Effector memory CD8-positive, alpha-beta T cell (primary cell): ENCODE measurements at places on chromosomes 2 and 18.
A peak's percentile ranks its signal among the peaks of the same experiment; 100 is the strongest.

GRCh38 chr2:23291239-23291638 is 93.7 kb upstream of the KLHL29 start:
- no peak overlapping the region for H3K4me3 ChIP-seq
- H3K27ac ChIP-seq: no peak overlapping the region
- H3K36me3 ChIP-seq: no peaks in the 10 kb centered on the region
- DNase-seq: no peak
- no peaks in the 10 kb centered on the region for H3K4me1 ChIP-seq

- DNase-seq: no peak
- H3K4me1 ChIP-seq: no peaks in the 10 kb centered on the region
- H3K27ac ChIP-seq: no peak overlapping the region
- H3K36me3 ChIP-seq: no peaks in the 10 kb centered on the region
- peaks cover 31% of the 10 kb centered on the region for H3K27me3 ChIP-seq
Observed at GRCh38 chr2:19435815-19436214, 77.4 kb upstream of the OSR1 start.

GRCh38 chr2:105062158-105062557 is 24.3 kb downstream of the MRPS9 start:
- no peak overlapping the region for H3K4me3 ChIP-seq
- no peaks in the 10 kb centered on the region for H3K27me3 ChIP-seq
- H3K36me3 ChIP-seq: peaks cover 6% of the 10 kb centered on the region
- peaks cover 22% of the 10 kb centered on the region for H3K4me1 ChIP-seq
- H3K27ac ChIP-seq: peak overlapping the region; percentile 74
- DNase-seq: no peak

DNA sequence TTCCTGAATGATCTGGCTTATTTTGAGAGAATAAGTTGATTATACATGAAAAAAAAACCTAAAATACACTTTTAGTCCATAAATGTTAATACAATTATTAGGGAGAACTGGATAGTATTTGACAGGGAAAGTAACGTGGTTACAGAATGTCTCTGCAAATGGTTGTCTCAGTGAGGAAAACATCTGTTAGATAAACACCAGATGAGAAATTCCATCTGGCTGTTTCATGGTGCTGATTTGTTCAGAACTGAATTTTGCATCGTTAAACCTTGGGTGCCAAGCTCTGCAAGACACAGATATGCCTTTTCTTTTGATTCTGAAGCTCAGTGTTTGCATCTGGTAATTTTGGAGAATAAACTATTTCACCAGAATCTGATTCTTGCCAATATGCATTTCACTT is 90.4 kb downstream of the SCN3A start:
- no peaks in the 10 kb centered on the region for H3K4me1 ChIP-seq
- no peak overlapping the region for H3K27ac ChIP-seq
- H3K27me3 ChIP-seq: no peaks in the 10 kb centered on the region
- DNase-seq: no peak
- no peaks in the 10 kb centered on the region for H3K36me3 ChIP-seq
- no peak overlapping the region for H3K4me3 ChIP-seq

DNA sequence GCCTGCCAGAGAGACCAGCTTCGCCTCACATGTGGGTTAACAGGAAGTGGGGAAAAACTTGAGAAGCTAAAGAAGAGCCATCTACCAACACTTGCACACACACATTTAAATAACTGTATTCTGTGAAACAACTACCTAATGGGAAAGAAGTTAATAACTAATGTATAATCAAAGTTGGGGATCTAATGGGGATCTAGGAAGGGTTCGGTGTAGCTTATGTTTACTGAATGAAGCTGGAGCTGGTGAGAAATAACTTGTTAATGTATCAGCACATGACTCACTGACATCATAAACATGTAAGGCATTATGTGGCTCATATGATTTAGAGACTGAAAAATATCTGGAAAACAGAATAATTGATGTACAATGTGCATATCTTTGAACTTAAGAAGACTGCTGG is 421.3 kb upstream of the NXPH2 start:
- peaks cover 3% of the 10 kb centered on the region for H3K36me3 ChIP-seq
- DNase-seq: no peak
- H3K4me1 ChIP-seq: no peaks in the 10 kb centered on the region

DNA sequence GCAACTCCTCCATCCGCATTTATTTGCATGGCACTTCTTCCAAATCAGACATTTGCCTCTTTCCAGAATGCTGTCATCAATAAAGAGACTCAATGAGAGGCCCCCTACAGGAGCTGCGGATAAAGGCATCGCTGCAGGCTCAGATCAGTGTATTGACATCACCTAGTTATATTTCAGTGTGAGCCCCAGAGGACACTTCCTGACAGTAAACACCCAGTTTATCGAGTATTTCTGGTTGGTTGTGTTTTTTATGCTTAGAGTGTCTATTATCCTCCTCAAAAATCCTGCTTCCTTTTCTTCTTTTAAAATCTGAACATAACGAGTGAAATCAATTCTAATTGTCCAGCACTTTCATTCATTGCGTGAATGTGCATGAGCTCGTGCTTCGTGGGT is 38.8 kb downstream of the NRP2 start:
- no peak overlapping the region for H3K4me3 ChIP-seq
- H3K27me3 ChIP-seq: peaks cover 6% of the 10 kb centered on the region
- H3K27ac ChIP-seq: no peak overlapping the region
- no peaks in the 10 kb centered on the region for H3K4me1 ChIP-seq

DNA sequence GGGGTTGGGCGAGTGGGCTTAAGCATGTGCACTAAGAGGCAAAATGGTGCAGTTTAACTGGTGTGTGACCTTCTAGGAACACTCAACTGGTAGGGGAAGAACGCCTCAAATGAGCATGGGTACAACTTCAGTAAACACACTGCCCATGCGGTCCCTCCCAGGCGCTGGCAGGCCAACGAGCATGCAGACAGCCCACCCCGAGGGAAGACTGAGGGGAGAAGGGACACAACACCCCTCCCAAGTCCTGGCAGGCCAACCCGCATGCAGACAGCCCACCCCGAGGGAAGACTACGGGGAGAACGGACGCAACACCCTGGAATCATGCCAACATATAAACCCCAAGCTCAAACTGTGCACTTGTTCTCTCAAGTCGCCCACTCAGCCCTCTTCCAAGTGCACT is 456.0 kb downstream of the FBXO15 start:
- H3K27ac ChIP-seq: no peak overlapping the region
- H3K4me1 ChIP-seq: no peaks in the 10 kb centered on the region
- no peak overlapping the region for H3K4me3 ChIP-seq
- DNase-seq: no peak

DNA sequence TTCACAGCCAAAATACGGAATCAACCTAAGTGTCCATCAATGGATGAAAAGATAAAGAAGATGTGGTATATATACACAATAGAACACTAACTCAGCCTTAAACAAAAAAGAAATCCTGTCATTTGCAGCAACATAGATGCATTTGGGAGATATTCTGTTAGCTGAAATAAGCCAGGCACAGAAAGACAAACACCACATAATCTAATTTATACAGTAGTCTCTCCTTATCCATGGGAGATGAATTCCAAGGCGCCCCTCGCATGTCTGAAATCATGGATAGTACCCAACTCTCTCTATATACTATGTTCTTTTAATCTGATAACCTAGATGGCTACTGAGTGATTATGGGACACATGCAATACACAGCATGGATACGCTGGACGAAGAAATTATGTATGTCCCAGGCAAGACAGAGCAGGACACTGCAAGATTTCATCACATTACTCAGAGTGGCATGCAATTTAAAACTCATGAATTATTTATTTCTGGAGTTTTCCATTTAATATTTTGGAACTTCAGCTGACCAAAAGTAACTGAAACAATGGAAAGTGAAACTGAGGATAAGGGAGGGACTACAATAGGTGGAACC is 39.5 kb downstream of the ORC4 start:
- no peaks in the 10 kb centered on the region for H3K27me3 ChIP-seq
- H3K4me1 ChIP-seq: peaks cover 26% of the 10 kb centered on the region
- no peak for DNase-seq
- H3K27ac ChIP-seq: no peak overlapping the region
- no peak overlapping the region for H3K4me3 ChIP-seq

GRCh38 chr18:73986711-73987110 is 160.9 kb downstream of the FBXO15 start:
- H3K27ac ChIP-seq: no peak overlapping the region
- H3K27me3 ChIP-seq: no peaks in the 10 kb centered on the region
- no peak for DNase-seq
- H3K36me3 ChIP-seq: no peaks in the 10 kb centered on the region
- no peaks in the 10 kb centered on the region for H3K4me1 ChIP-seq
- H3K4me3 ChIP-seq: no peak overlapping the region

DNA sequence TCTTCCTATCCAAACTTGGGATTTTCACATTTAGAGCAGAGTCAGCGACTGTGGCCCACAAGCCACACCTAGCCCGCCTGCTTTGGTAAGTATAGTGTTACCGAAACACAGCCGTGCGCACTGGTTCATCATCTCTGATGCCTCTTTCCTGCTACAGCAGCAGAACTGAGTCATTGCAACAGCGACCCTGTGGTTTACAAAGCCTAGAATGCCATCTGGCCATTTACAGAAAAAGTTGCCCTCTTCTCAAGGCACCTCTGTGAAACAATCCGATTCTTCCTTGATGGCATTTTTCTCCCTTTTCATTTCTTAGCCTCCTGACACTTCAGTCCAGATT is 10.7 kb upstream of the IAH1 start:
- peaks cover 26% of the 10 kb centered on the region for H3K36me3 ChIP-seq
- DNase-seq: peak; percentile 13
- no peak overlapping the region for H3K4me3 ChIP-seq
- H3K4me1 ChIP-seq: peaks cover 7% of the 10 kb centered on the region
- H3K27me3 ChIP-seq: no peaks in the 10 kb centered on the region

DNA sequence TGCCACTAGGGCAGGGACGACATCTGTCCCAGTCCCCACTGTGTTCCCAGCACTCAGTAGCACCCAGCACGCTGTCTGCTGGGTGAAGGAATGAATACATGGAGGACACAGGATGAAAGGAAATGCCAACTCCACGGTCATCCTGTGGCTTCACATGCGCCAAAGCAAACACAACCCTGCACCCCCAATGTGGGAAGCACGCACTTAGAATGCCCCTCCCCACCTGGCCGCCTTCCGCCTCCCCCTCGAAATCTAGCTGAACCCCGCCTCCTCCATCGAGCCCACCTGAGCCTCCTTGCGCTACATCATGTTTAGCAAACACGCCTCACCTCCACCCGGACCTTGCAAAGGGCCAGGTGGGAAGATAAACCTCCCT is 33.9 kb downstream of the ADCY3 start:
- peak overlapping the region; percentile 83 for H3K27ac ChIP-seq
- DNase-seq: no peak
- no peak overlapping the region for H3K4me3 ChIP-seq
- no peaks in the 10 kb centered on the region for H3K36me3 ChIP-seq

DNA sequence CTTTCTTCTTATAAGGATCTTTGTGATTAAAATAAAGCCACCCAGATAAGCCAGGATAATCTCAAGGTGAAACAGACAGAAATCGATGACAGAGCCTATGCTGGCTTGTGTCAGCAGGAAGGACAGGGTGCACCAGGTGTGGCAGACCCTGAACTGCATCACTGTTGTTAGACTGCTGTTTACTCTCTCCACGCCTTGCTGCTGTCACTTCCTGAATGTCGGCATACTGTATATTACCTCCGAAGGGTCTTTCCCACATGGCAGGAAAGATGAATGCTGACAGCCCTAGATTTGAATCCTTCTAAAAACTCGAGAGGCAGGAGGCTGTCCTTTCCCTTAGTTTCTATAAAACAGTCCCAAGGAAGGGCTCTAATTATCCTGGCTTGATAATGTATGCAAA is 18.9 kb upstream of the TMEM163 start:
- H3K4me3 ChIP-seq: no peak overlapping the region
- H3K4me1 ChIP-seq: no peaks in the 10 kb centered on the region
- no peak for DNase-seq
- no peaks in the 10 kb centered on the region for H3K36me3 ChIP-seq
- no peak overlapping the region for H3K27ac ChIP-seq
- H3K27me3 ChIP-seq: peaks cover 49% of the 10 kb centered on the region

DNA sequence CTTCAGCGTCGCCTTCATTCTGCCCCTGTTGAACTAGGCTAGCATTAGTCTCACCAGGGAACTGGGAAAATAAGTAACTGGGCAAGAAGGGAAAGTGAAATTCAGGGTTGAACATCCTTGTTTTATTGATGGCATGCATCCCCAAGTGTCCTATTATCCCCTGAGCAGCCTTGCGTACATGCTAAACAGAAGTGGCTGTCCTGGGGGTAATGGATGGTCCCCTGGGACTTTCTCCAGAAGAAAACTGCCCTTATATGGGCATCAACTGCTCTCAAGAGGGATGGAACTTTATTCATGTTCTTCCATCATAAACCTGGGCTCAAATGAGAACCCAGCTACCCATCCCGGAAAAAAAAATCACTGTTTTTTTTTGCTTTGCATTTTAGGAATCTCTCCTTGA is 11.8 kb upstream of the SMIM21 start:
- H3K27ac ChIP-seq: no peak overlapping the region
- H3K27me3 ChIP-seq: peaks cover 41% of the 10 kb centered on the region
- H3K4me1 ChIP-seq: peaks cover 4% of the 10 kb centered on the region
- H3K4me3 ChIP-seq: no peak overlapping the region
- no peak for DNase-seq
- no peaks in the 10 kb centered on the region for H3K36me3 ChIP-seq

DNA sequence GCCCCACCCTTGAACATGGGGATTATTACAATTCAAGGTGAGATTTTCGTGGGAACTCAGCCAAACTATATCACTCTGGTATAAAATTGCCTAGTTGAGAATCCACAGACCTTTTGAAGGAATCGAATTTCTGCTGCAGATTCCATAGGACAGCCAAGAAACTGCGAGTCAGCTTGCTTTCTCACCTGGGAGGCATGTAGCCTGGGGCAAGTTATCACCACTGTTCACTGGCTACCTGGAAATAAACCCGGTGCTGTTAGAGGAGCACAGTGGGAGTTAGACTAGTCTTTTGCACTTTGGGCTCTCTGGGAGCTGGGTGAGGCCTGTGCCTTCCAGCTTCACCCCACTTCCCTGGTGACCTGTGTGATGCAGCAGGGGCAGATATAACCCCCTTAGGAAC is 1043.5 kb downstream of the TDRD15 start:
- H3K36me3 ChIP-seq: no peaks in the 10 kb centered on the region
- no peaks in the 10 kb centered on the region for H3K4me1 ChIP-seq
- no peaks in the 10 kb centered on the region for H3K27me3 ChIP-seq
- H3K27ac ChIP-seq: no peak overlapping the region
- H3K4me3 ChIP-seq: no peak overlapping the region

- peaks cover 50% of the 10 kb centered on the region for H3K36me3 ChIP-seq
- H3K4me3 ChIP-seq: peak overlapping the region; percentile 69
- H3K4me1 ChIP-seq: peaks cover 31% of the 10 kb centered on the region
- H3K27ac ChIP-seq: peak overlapping the region; percentile 94
Observed at GRCh38 chr2:38723173-38723572, 28.0 kb downstream of the SRSF7 start.

GRCh38 chr2:213068676-213069359 is 82.6 kb downstream of the IKZF2 start:
- H3K36me3 ChIP-seq: no peaks in the 10 kb centered on the region
- H3K27me3 ChIP-seq: no peaks in the 10 kb centered on the region
- H3K4me1 ChIP-seq: peaks cover 32% of the 10 kb centered on the region
- no peak for DNase-seq
- H3K4me3 ChIP-seq: peak overlapping the region; percentile 26

GRCh38 chr2:230906471-230907230 is 18.4 kb downstream of the GPR55 start:
- peak overlapping the region; percentile 13 for H3K27ac ChIP-seq
- H3K27me3 ChIP-seq: peaks cover 20% of the 10 kb centered on the region
- peaks cover 3% of the 10 kb centered on the region for H3K36me3 ChIP-seq
- no peak overlapping the region for H3K4me3 ChIP-seq
